Activated T-helper 1 cell treated with anti-CD3 and anti-CD28 coated beads, Interleukin-2, amount 50 U/mL, for 16 hours (primary cell): ENCODE measurements at places on chromosomes 2 and 18.

DNA sequence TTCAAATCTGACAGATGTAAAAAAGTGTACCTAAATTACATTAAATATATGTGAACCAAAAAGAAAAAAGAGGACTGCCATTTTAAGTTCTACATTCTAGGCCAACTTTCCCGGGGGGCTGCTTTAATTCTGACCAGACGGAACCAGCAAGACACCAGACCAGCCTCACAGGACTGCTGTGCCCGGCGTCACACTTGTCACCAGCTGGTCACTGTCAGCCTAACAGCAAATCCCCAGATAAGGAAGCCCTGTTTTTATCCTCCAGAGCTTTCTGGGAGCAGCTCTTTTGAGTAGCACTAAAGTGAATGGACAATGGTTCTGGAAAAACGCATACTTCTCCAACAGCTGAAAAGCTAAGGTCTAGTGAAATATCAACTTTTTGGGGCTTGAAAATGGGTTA lies 35.6 kb downstream of the CYB5A start:
- no peak for DNase-seq

- DNase-seq: no peak
These were observed 30.0 kb upstream of the BMP10 start for GRCh38 chr2:68901199-68901514.

GRCh38 chr2:12287220-12287751 lies 429.4 kb upstream of the TRIB2 start:
- DNase-seq: no peak

DNA sequence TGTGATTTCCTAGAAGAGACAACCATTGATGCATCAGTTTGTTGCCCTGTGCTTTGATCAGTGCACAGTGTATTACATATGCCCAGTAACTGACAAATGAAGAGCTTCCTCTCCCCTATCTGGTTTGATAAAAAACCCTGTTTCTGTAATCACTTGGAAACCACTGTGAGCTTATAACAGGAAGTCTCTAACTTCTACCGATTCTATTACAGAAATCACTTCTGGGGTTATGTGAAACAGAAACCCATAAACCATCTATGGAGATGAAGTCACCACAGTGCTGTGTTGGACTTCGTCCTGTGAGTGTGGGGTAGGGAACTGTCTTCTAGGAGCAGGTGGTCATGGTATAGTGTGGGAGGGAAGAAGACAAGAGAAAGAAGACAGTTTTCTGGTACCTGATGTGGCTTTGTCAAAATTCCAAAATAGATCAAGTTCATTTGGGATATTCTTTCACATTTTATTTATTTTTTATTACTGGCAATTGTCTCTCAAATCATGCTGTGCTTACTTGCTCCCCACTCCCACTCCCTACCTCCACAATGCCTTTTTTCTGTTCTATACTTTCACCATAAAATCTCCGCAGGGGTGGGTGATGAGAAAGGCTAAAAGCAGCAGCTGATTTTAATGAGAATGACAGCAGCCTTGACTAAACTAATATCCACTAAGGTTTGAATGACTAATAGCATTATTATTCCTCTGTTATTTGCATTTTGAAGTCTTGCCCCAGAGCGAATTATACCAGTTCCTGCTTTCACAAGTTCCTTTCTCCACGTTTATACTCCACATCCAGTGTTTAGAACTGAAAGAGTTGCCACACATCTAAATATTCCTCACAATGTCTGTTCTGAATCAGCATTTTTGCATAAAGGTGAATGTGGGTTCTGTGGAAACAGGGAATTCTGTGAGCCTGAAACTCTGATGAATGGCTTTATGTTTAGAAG lies 41.7 kb upstream of the RND3 start:
- DNase-seq: no peak

DNA sequence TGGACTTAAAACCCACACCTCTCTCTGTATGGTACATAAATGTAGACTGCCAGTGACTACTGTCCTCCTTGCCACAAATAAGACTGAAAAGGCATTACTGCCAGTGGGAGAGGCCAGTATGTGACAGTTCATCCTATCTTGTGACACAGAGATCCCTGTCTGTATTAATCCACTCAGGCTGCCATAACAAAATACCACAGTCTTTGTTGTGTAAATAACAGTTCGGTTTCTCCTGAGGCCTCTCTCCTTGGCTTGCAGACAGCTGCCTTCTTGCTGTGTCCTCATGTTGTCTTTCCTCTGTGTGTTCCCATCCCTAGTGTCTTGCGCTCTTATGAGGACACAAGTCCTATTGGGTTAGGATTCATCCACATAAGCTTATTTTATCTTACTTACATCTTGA lies 46.4 kb upstream of the IL1RL1 start:
- DNase-seq: no peak

- no peak for DNase-seq
These were observed 585 bp downstream of the PNKD start for GRCh38 chr2:218270721-218271486.

DNA sequence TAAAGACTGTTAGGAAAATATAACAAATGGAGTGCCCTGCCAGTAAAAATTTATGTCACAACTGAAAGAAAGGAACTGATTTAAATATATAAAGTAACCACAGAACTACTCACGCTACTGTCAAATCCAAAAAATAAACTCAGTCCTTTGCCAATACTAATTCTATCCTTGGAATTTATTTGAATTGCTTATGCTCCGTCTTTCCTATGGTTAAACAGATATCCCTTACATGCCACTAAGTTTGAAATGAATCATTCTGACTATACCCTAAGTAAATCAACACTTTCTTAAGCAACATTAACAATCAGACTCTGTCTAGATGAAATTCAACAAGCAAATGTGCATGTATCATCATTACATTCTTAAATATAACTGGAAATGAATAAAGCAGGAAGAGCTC lies 9.8 kb downstream of the HNRNPLL start:
- no peak for DNase-seq

GRCh38 chr2:8682719-8683667 lies 1.1 kb downstream of the ID2 start:
- DNase-seq: no peak

DNA sequence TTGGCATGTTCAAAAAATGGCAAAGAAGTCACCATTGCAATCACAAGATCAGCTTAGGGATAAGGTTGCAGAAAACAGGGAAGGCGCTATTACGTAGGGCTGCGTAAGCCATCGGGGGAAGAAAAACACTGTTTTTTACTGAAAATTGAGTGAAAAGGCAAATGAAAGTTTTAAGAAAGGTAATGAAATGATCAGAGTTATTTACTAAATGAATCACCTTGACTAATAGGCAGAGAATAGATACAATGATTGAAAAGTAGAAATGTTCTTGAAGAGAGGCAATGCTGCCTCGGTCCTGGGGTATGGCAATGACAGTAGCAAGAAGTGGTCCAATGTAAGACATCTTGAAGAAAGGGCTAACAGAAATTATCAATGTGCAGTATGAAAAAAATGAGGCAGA lies 1227.8 kb upstream of the ZEB2 start:
- DNase-seq: no peak
